ENCODE measurements at places on chromosomes 12 and 14. TPM values are rescaled to one million over a fixed set of nuclear protein-coding genes. Genes with fewer than 3 reads are reported as not detected.

GRCh38 chr14:76844223-76844622 lies 18.0 kb downstream of the LRRC74A start:
- H3K27ac ChIP-seq = no peak overlapping the region
- peak; percentile 55 for DNase-seq
- H3K36me3 ChIP-seq = no peaks in the 10 kb centered on the region

Gene GPR84
- total RNA-seq = not detected

- no peaks in the 10 kb centered on the region for H3K27me3 ChIP-seq
- H3K27ac ChIP-seq = no peak overlapping the region
- peaks cover 14% of the 10 kb centered on the region for H3K36me3 ChIP-seq
- DNase-seq = no peak
- H3K4me1 ChIP-seq = no peaks in the 10 kb centered on the region
These were observed 13.3 kb downstream of the TGFB3 start for GRCh38 chr14:75968456-75968855.

Gene SH2B3
- 44.5 TPM for total RNA-seq

Gene LMO3
- not detected for total RNA-seq

Gene GLIPR1L1
- total RNA-seq = not detected

DNA sequence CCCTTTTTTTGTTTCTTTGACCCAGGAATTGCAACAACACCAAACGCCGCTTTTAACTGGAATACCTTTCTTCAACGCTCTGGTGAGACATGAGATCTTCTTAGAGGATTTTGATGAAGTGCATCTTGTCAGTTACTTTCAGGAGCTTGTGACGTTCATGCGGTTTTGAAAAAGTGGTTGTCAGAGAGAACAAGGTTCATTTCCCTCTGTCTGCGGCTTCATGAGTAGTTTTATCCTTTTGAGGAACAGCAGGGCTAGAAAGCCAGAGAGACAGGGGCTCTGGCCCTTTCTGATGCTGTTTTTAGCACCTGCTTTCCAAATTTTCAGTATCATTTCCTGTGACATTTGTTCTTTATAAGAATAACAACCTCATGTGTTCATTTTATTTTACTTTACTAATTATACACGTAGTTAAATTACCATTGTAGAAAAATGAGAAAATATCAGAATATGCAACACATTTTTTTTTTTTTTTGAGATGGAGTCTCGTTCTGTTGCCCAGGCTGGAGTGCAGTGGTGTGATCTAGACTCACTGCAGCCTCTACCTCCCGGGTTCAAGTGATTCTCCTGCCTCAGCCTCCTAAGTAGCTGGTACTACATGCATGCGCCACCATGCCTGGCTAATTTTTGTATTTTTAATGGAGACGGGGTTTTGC lies 61.8 kb downstream of the GLT1D1 start:
- no peaks in the 10 kb centered on the region for H3K27me3 ChIP-seq
- H3K27ac ChIP-seq = no peak overlapping the region
- H3K36me3 ChIP-seq = no peaks in the 10 kb centered on the region
- no peak overlapping the region for H3K4me3 ChIP-seq

- no peaks in the 10 kb centered on the region for H3K36me3 ChIP-seq
- no peak for DNase-seq
- H3K27ac ChIP-seq = no peak overlapping the region
These were observed 1087.4 kb upstream of the FLRT2 start for GRCh38 chr14:84442521-84442920.
